H54 (cell line): ENCODE measurements at places on chromosomes 2 and 18.

GRCh38 chr2:160425434-160426151, 68.0 kb downstream of the RBMS1 start:
- DNase-seq: no peak

DNA sequence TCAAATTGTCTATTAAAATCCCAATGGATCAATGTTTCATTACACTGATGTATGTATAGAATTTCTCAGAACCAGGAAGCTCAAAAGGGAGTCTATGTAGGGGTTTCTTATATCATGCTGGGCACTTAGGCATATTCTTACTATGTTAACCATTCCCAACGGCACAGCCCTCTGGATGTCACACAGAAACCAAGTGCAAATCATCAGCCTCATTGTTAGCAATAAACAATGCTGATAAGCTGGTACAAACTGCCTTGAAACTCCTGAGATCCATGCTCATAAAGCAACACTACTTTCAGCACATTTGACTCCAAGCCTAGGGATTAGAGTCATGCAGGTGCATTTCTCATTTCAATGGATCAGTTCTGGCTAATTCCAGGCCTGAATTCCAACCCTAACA, 730.2 kb upstream of the SLC39A10 start:
- DNase-seq: no peak

- DNase-seq: no peak
Observed at GRCh38 chr2:1976112-1976511, 231.8 kb upstream of the PXDN start.

- DNase-seq: no peak
Observed at GRCh38 chr2:120952318-120952717, 216.7 kb downstream of the GLI2 start.

DNA sequence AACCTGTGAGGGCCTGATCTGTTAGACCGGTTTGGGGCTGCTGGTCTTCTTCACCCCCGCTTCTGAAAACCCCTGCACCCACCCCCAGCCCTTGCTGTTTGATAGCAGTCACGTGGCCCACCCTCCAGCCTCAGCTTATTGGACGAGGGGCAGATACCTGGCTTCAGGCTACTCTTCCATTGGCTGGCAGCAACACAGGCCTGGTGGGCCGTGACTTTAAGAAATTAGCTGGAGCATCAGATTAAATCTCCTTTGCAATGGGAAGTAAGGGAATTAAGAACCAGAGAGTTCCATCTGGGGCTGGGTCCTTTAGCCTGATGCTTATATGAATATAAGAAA, 107.3 kb downstream of the KLHL29 start:
- no peak for DNase-seq

DNA sequence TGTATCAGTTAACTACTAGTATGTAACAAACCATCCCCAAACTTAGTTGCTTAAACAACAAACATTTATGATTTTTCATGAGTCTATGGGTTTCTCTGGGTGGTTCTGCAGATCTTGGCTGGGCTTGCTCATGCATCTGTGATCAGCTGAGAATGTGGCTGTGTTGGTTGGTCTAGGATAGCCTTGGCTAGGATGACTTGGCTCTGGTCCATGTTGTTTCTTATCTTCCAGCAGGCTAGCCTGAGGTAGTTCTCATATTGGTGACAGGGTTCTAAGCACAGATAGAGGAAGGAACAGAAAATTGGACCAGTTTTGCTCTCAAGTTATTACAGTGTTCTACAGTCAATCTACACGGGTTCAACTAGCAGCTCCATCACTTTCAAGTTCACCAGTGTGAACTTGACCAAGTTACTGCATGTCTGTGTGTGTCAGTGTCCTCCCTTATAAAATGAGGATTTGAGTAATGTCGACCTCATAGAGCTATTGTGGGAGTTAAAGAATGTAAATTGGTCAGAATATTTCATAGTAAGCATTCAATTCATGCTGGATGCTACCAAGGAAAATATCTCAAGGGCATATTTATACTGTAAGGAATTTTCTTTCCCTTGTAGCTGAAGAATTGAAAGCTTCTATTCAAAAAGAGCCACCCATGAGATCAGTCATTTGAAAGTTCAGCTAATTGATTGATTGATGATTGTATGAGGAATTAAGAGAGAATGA, 65.3 kb downstream of the MYO3B start:
- no peak for DNase-seq

DNA sequence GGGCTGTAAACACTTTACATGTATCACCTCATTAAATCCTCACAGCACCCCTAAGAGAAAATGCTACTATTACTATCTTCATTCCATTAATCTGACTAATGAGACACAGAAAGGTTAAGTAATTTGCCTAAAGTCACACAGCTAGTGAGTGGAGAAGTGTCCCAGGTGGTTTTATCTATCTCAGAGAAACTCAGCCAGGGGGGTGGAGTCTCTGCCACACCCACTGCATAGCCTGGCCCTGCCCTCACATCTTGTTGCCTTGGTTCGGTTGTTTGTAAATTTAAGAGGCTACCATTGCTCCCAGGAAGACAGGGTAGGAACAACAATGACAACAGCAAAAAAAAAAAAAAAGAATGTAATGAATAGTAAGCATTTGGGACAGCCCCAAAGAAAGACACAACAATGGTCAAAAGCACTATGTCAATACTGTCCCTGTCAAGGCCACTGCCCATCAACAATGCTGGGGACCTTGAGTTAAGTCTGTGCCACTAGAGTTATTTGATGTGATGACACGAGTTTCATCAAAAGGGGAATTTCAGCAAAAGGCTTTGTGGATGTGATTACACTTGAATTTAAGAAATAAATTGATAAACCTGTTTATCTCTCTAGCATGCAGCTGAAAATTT, 17.5 kb downstream of the CYRIA start:
- DNase-seq: no peak

- no peak for DNase-seq
Observed at GRCh38 chr2:149827585-149828126, 240.1 kb upstream of the MMADHC start.

GRCh38 chr18:1425679-1426078, 521.0 kb downstream of the ADCYAP1 start:
- no peak for DNase-seq

DNA sequence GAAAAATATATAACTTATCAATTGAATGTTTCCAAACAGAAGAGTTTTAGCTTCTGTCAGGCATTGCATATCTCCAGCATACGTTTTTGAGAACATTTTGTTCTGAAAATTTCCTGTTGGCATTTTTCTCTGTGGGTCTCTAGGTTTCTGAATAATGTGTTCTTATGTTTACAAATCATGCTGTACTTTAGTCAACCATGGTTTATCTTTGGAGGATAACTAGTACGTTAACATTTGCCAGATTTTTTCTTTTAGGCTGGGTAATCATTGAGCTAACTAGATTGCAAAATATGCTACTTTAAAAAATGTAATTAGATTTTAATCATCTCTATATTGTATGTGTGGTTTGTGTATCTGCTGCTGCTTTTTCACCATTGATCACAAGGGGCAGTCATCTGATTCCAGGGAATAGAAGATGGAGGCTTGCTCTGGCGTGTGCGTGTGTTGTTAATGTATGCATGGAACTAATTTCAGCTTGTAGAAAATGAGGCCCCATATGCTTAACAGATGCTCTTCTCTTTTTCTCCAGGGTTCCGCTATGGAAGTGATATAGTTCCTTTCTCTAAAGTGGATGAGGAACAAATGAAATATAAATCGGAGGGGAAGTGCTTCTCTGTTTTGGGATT, 21.3 kb downstream of the XRCC5 start:
- DNase-seq: no peak

GRCh38 chr2:47226923-47227220, 71.8 kb upstream of the STPG4 start:
- DNase-seq: no peak

DNA sequence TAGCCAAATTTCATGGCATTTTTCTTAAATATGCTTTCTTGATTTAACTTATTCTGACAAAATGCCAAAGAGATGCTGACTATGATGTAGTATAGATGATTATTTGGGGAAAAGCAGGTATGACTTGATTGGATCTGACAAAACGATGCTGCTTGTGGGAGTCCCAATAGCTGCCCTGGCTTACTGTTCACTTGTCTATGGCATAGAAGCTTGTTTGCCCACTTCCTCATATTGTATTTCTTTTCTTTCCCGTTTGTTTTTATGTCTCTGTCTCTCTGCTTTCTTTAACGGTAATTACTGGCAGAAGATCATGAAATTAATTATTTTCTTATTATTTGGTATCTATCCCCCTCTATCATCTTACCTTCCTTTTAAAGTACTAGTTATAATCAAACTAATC, 43.0 kb downstream of the EPC2 start:
- DNase-seq: no peak

DNA sequence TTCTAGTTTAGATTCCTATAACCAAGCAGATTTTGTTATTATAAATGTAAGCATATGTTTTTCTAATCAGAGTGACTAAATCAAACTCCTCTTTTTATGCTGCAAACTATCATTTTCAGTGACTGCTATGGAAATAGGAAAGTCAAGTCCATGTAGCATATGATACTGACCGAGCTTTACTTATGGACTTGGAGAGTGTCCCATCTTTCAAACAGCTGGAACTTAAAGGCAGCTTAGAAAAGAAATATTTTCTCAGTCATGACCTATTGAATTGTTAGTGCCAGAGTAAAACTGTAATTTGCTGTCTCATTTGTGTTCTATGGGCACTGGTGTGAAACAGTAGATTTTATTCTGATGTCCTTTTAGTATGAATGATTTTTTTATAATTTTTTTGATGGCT, 76.7 kb downstream of the PHLPP1 start:
- DNase-seq: no peak

DNA sequence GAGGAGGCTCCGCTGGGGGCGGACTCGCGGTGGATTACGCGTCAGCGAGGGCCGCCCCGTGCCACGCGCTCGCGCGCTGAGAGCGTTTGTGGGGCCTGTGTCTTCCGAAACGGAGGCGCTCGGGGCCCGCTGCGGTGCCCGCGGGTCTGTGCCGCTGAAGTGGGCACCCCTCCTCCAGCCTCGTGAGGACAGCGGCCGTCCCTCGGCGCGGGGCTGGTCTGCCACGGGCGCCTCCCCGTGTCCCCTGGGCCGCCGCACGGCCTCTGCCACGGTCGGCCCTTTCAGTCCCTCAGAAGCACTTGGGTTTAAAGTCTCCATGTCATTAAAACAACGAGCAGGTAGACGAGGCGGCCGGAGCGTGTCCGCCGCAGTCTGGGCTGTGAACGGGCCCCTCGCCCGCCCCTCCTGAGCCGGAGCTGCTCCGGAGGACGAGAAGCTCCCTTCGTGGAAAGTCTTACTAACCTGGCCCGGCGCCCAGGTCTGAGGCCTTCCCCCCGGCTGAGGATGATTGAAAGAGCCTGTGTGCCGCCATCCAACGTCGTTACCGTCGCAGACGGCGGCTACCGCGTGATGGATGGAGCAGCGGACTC, 97.6 kb downstream of the NFATC1 start:
- DNase-seq: no peak

DNA sequence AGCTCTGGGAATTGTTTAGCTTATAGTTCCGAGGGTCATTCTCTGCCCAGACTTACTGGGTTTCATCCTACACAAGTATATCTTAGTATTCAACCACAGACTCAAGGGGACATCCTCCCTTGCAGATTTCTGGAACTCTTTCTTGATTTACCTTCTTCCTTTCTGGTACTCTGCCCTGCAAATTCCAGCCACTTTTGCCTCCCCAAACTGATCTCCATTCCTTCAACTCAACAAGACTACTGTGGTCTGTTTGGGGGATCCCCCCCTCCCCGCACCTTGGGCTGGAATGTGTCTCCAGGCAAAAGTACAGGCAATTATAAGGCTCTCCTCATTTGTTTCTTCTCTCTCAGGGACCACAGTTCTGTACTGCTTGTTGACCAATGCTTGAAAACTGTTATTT, 13.4 kb downstream of the PHOSPHO2 start:
- DNase-seq: no peak

DNA sequence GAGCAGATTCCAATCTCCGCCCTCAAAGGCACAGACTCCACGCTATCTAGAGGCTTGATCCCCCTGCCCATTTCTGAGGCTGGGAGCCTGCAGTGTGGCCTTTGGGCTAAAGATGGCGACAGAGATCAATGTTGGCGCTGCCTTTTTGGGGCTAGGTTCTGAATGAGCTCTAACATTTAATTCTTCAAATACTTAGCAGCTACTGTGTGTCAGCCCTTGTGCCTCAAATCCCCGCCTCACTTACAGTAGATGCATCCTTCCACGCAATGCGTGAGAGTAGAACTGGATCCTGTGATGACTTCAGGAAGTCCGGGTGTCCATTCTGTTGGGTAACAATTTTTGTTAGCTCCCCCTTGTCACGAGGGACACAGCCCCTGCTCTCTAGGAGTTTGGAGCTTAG, 12.4 kb downstream of the IL1F10 start:
- no peak for DNase-seq

GRCh38 chr2:167652401-167652800, 595.0 kb downstream of the STK39 start:
- DNase-seq: no peak

DNA sequence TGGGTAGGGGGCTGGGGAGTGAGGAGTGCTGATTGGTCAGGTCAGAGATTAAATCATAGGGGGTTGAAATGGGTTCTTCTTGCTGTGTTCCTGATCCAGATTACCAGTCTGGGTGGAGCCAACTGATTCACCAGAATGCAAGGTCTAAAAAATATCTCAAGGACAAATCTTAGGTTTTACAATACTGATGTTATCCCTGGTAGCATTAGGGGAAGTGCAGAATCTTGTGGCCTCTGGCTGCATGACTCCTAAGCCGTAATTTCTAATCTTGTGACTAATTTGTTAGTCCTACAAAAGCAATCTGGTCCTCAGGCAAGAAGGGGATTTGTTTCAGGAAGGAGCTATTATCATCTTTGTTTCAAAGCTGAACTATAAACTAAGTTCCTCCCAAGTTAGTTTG, 289.2 kb upstream of the KYNU start:
- DNase-seq: no peak

- DNase-seq: no peak
Observed at GRCh38 chr2:160465002-160465401, 28.6 kb downstream of the RBMS1 start.

GRCh38 chr18:28158083-28158581, 18.8 kb downstream of the CDH2 start:
- no peak for DNase-seq

- no peak for DNase-seq
Observed at GRCh38 chr2:236262238-236262637, 2.0 kb downstream of the ASB18 start.

DNA sequence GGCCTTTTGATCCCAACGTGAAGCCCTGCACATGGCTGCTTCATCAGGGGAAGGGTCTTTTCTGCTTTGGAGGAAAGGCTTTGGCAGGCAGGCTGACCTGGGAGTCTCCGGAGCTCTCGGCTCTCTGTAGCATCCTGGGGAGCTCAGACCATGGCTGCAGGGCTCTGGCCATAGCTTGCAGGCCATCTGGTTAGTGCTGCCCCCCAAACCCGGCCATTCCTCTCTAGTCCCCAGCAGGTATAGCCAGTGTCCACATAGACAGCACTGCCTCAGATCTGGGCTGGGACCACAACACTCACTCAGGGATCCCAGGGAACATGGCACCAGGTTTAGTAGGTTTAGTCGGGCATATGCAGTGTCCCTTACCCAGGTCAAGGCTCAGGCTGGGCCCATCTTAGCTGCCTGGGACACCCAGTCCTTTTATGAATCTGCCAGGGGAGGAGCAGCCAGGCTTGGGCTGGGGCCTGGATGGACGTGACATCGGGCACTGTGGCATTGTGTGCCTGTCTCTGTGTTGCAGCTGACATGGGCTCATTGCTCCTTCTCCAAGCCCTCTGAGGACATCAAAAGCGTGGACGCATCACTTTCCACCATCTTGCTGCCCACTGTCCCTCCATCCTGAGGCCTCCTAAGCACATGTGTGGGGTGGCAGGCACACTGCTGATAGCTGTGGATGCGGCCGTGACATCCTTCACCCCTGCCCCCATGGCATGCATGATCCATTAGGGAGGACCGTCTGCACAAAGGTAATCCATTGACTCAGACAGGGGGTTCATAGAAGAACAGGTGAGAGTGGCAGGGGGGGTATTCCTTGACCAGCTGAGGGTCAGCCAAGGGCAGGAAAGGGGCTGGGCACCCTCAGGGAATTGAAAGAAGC, 19.2 kb upstream of the GPR35 start:
- DNase-seq: no peak
